ENCODE measurements at places on chromosomes 5 and 9. TPM values are rescaled to one million over a fixed set of nuclear protein-coding genes. Genes with fewer than 3 reads are reported as not detected.

SLC23A1 gene
- not detected for total RNA-seq

SLC34A3 gene
- 0.16 TPM for total RNA-seq

ABO gene
- under 0.01 TPM for total RNA-seq

TMEM215 gene
- total RNA-seq: 1.1 TPM

PCDHGA7 gene
- 8.4 TPM for total RNA-seq

- no peak for DNase-seq
Observed at GRCh38 chr9:112072721-112073638, 102.1 kb downstream of the SUSD1 start.

- no peak for DNase-seq
Observed at GRCh38 chr5:53089481-53089991, 20.0 kb downstream of the MOCS2 start.

DNA sequence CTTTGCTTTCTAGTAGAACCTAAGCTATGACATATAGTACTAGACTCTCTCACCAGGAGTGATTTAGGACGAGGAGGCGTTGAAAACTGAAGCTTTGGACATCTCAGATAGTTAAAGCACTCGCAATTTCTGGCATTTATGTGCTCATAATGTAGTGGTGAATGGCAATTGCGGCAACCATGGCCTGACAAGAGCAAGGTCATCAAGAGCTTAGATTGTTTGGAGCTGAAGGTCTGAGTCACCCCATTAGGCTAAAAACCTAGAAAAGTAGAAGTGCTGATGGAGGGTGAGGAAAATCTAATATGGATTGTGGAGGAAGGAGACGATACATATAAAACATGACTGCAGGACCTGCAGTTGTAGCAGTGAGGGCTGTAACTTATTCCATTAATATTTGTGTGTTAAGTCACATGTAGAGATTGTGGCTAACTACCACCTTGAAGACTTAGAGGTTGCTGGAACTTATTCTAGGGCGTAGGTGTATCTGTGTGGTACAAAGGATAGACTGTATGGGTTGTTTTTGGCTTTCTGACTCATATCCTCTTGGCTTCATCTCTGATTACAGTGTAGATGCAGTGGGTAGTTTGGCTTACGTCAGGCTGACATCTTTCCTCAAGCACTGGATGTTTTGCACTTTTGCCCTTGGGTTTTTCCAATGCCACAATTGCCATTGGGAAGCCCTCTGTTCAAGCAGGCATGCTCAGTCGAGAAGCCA lies 138.9 kb upstream of the CDKN2B start:
- DNase-seq: peak; percentile 5

DNA sequence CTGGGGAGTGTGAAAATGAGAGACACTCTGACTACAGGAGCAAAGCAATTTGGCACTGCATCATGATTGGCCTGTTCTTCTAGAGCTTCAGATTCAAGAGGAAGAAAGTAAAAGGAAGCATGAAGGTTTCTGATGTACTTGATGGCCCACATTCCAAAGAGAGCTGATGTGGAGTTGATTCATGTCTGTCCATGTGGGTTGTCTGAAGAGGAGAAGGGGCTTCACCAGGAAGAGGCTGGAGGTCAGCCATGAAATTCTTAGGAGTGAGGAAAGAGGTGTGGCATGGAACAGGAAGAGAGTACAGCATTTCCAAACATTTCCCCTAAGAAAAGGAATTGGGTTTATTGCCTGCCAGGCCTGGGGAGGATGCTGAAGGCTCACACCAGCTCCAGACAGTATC lies 70.7 kb downstream of the PTCD2 start:
- DNase-seq: no peak

DNA sequence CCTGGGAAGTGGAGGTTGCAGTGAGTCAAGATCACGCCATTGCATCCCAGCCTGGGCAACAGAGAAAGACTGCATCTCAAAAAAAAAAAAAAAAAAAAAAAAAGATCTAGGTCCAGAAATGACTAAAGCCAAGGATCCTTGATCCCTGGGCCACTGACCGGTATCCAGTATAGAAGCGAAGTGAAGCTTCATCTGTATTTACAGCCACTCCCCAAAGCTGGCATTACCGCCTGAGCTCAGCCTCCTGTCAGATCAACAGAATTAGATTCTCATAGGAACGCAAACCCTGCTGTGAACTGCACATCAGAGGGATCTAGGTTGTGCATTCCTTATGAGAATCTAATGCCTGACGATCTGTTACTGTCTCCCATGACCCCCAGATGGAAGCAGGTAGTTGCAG lies 9.3 kb downstream of the CSNK1A1 start:
- DNase-seq: no peak

DNA sequence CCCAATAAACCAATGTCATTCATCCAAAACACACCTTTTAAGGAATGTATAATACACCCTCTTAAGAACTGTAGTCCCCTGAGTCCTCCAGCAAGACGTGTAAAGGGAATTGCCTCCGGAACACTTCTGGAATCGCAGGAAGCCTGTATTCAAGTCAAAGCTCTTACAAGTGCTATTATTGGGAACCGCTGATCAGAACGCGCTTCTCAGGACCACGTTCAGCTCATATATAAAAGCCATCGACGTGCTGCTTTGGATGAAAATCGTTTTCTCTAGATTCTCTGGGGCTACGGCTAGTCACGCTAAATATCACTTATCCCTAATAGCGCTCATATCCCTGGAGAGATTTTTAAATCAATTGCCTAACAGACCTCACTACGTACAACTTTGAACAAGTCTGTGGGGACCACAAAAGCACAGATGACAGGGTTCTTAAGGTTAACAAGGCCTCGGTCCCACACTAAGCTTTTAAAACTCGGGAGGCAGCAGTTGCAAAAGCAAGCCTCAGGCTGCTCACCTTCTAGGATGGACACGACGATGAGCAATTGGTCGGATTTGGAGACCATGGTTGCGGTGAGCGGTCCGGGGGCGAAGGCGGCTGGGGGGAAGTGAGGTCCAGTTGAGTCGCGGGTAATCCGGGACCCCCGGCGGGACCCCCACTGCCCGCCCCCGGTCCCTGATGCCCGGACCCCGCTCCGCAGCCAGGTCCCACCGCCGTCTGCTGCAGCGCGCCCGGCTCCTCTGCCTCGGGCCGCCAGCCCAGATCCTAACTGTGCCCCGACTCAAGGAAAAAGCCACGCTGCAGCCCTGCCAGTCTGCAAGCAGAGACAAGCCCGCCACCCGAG lies 548 bp downstream of the CEP120 start:
- peak; percentile 42 for DNase-seq

- DNase-seq: no peak
Observed at GRCh38 chr9:20786807-20787206, 102.7 kb downstream of the FOCAD start.

- no peak for DNase-seq
Observed at GRCh38 chr5:76469656-76470290, 66.7 kb downstream of the IQGAP2 start.

DNA sequence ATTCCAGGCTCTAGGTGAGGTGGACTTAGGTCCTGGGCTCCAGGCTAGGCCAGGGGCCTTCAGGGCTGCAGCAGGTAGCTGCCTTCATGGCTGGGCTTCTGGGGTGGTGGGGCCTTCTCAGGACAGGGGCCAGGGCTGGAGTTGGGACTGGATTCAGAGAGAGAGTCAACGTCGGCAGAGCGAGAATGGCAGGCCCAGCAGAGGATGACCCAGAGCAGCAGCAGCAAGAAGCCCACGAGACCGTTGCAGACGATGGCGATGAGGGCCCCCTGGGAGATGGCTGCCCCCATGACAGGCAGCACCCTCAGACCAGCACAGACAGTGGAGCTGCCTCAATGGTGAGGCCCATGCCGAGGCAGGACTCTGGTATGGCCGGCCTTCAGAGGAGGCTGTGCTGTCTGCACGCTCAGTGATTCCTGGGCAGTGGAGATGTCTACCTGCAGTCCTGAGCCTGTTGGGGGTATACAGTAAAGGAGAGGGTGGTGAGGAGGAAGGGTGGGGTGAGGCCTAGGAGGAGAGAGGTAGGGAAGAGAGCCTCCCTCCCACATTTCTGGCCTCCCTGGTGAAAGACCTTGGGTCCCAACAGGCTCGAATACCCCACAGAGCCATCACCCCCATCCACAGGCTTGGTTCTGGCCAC lies 1.3 kb downstream of the ENHO start:
- DNase-seq: no peak

DNA sequence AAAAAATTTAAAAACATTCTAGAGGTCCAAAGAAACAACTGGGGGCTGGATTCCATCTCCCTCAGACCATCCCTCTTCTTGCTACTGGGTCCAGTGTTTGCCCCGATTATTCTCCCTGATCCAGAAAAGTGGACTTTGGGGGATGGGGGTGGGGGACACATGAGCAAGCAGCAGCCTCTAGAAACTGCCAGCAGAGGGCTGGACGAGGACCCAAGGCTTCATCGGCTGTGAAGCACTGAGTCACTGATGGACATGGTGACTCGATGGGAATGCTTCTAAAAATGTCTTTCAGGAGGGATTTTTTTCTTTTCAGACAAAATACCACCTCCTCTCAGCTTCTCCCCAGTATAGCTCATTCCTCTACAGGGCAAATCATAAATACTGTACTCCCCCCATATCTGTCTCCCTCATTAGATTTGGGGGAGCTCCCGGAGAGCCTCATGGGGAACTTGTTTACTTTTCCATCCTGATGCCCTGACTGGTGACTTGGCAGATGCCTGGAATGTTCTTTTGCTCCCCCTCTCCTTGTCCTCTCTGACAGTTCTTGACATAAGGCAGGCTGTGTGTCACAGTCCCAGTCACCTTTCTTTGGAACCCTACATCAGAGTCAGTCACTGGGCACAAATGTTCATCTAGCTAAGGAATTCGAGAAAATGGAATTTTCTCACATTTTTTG lies 67.2 kb upstream of the STC2 start:
- no peak for DNase-seq

DNA sequence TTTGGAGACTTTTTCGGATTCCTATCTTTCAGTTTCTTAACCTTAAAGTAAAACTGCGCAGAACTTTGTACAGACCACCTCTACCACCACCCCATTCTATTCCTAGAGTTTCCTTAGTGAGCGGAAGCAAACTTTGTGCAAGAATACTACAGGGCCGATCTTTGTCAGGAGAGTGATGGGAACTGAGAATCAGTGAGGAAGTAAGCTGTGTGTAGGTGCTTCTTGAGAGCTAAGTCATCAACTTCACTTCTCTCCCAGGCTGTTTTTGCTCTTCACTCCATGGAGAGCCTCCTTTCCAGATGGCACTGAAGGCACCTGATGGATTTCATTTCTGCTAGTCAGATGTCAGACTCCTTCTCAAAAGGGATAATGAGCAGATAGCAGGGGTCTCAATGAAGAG lies 127.3 kb downstream of the SPATA31D1 start:
- no peak for DNase-seq

DNA sequence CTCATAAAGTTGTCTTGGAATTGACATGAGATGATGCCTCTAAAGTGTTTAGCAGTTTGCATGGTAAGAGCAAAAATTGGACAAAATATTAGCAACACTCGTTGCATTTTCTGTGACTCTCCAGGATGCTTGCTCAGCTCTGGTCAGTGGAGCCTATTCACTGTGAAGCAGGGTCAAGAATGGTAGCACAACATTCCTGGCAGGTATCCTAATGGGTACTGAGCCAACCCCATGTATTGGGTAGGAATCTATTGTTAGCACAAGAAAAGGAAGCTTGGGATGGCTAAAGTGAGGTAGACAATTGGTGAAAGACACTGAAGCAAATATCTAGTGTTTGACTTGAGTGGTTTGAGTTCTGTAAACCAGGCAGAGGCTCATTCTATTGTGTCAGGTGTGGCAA lies 10.4 kb upstream of the ACTBL2 start:
- no peak for DNase-seq

- DNase-seq: peak; percentile 35
Observed at GRCh38 chr9:130042406-130042884, 544 bp downstream of the FNBP1 start.

DNA sequence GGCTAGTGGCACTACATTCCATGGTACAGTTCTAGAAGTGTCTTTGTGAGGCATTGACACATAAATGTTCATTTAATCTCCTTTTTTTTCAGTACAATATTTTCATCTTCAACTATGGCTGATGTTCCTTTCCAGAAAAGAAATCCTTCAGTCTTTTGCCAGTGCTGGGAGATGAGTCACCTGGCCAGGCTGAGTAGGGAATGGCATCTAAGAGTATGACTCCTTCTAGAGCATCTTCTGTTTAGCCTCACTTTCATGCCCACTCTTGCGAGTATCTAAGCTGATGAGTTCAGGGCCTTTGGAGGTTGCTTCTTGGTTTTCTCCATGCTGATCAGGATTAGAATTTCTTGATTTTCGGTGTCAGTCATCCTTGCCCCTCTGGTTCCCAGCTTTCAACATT lies 124.4 kb downstream of the SLC28A3 start:
- no peak for DNase-seq

DNA sequence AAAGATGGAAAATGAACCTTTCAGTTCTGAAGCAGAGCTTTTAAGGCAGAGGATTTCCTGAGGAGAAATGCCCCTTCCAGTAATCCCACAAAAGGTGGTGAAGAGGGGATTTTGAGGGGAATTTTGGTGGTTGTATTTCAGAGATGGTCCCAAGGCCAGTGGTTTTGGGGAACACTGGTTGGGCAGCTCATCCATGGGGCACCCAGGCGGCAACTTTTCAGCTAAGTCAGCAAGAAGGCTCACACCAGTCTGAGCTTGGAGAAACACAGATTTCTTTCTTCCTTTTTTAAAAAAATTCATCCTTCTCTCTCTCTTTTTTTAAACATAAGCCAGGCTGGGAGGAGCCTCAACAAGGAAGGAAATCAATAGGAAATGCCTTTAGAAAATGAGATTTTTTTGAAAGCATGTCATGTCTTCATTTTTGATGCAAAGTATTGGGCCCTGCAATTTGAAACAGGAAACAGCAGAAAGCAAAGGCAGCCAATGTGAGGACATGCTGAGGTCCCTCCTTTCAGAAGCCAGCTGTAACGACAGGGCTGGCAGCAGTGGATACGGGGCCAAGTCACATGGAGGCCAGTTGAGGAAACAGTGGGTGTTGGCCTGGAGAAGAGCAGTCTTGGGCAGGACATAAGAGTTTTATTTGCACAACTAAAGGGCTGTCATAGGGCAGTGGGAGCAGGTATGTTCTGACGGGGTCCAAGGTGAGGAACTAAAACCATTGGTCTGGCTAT lies 155.3 kb upstream of the KLF4 start:
- DNase-seq: no peak

DNA sequence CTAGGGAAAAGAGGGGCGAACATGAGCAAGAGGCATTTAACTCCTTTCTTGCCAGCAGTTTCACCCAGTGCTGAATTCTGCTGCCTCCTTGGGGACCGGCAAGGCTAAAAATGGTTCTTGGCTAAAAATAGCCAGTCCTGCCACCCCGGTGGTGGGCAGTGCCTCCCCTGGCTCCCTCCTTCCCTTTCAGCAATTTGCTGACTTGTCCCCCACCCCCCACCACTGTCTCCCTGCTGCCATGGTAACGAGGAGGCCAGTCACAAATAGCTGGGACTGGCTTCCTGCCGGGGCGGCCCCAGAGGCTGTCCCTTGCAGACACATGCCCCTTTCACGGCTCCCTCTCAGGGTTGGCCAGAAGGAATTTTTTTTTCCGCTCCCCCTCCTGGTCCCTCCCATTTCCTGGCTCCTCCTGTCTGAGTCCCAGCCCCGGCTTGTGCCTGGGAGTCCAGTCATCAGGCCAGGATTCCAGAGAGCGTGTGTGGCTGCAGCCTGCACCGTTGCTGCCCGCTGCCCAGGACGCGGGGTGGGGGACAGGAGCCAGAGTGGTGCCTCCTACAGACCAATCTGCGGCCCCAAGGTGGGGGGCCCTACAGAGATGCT lies 130.3 kb downstream of the RGS3 start:
- peak; percentile 87 for DNase-seq

Measured in occipital lobe (tissue), 3 donors.